ENCODE measurements at places on chromosomes 16 and 17. TPM values are rescaled to one million over a fixed set of nuclear protein-coding genes. Genes with fewer than 3 reads are reported as not detected.

GRCh38 chr16:2974319-2975056 lies 5.3 kb downstream of the PAQR4 start:
- no peak for DNase-seq

GRCh38 chr17:5798094-5798493 lies 213.8 kb upstream of the NLRP1 start:
- DNase-seq: no peak

GRCh38 chr17:48002266-48002915 lies 31.5 kb downstream of the CDK5RAP3 start:
- no peak for DNase-seq

DNA sequence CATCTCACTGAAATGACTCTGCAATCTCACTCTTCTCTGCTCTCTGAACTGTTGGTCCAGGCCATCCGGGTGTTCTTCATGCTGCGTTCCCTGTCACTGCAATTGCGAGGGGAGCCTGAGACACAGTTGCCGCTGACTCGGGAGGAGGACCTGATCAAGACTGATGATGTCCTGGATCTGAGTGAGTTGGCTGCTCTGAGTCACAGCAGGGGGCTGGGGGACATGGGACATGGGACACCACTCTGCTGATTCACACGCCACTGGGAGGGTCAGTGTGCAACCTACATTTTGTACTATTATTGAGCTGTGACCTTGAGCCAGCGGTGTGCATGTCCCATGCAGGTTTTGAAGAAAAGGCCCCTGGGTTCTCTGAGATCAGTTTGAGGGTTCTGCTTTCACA lies 116.5 kb downstream of the CLEC16A start:
- DNase-seq: no peak

DNA sequence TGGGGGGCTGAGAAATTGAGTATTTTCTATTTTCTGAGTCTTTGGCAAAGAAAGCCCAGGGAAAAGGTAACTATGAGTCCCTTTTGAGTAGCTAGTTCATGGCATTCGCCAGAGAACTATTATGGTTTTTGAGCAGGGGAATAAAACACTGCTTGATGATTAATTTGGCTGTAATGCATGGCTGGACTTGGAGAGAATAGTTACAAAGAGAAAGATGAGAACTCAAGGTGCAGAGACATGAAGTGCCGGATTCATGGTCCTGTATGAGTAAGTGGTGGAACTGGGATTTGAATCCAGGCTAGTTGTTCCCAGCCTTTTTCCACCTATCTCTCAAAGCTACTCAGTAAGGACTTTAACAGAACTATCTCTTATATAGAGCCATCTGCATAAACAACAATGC lies 266.6 kb downstream of the CA10 start:
- DNase-seq: no peak

DNA sequence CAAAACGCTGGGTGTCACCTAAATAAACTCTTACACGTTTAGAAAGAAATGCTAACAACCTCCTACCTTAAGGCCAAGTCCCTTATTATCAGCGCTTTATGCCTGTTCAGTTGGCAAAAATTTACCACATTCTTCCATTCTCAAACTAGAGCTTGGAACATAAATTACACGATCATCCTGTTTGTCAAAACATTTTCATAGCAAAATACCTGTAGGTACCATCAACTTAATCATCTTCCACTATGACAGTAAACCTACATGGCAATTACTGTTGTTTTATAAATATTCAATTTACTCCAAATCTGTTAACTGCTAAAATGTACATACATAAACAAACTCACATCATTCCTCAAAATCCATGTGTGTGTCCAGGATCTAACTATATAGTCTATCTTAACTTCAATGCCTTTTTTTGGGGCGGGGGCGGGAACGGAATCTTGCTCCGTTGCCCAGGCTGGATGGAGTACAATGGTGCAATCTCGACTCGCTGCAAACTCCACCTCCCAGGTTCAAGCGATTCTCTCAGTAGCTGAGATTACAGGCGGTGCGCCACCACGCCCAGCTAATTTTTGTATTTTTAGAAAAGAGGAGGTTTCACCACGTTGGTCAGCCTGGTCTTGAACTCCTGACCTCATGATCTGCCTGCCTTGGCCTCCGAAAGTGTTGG lies 4.4 kb downstream of the RPL23 start:
- no peak for DNase-seq

DNA sequence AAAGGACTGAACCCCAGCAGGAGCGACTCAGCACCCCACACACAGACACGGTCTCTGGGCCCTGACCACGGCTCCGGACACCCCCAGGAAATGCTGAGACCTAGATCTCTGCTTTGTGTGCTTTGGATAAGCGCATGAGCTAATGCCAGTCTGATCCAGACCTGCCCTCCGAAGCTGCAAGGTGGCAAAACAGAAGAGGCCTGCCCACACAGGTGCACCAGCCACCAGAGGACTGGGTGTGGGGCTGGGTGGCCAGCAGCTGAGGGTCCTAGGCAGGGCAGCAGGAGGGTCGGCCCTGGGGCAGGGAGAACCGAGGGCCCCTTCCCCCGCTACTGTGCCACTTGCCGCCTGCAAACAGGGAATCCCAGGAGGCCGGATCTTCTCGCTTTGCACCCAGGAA lies 30.7 kb upstream of the EIF1 start:
- no peak for DNase-seq

- DNase-seq: peak; percentile 77
These were observed 95.0 kb downstream of the PLCG2 start for GRCh38 chr16:81873843-81874752.

DNA sequence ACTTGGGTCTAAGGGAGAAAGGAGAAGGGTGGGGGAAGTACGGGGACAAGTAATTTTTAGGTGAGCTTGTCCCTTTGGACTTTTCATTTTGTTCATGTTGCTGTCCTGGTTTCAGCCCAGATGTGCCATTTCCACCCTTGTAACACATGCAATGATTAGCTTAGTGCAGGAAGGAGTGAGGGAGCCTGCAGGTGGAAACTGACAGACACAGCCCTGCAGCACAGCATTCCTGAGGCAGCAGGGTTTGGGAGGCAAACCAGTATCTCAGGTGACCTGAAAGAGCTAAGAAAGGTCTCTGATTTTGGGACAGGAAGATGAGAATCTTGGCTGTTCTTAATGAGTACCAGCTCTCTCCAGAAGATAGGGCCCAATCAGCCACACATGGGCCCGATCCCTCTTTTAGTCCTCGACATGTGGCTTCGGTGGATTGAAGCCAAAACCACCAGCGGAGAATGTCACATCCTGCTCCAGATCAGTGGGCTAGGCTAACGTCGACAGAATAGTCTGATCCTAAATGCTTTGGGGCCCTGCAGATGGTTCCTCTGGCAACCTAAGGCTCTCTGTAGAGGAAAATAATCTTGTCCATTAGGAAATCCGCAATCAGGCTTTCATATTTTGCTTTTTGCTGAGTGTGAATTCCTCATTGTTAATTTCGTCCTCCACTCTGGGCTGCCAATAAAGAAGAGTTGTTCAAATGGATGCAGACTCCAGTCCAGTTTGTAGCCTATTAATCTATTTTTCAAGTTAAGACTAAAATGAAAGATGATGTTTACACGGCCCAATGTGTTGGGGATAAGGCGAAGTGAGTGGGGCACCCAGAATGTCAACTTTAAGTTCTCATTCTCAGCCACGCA lies 3.8 kb upstream of the RNF157 start:
- DNase-seq: no peak

- DNase-seq: no peak
These were observed 24.7 kb upstream of the CDRT15 start for GRCh38 chr17:14261406-14261805.

- DNase-seq: no peak
These were observed 19.3 kb downstream of the MMD start for GRCh38 chr17:55402374-55402773.

GRCh38 chr17:60077226-60077625 lies 1.5 kb downstream of the HEATR6 start:
- no peak for DNase-seq

DNA sequence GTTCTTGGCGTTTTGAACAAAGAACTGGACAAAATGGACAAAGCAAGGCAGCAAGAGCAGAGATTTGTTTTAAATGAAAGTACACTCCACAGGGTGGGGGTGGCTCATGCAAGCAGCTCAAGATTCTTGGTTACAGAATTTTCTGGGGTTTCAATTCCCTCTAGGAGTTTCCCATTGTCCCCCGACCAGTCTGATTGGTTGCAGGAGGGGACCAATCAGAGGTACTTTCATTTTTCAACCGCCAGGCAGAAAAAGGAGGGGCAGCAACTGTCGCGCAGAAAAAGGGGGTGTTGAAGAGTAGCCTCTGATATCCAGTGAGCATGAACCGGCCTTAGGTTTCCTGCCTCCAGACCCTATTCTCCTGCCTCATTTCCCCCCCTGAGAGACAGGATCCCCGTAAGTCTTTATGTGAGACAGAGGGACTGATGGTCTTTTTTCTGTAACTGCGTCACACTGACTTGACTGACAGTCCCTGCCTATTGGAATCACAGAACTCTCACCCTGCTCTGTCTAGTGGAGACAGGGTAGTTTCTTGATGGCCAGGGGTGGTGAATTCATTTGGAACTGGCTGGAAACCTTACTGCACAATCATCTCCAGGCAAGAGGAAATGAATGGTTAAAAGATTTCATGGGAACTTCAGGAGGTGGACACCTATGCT lies 59.4 kb upstream of the ALOX12 start:
- peak; percentile 35 for DNase-seq

- DNase-seq: no peak
These were observed 777.3 kb upstream of the EEF2KMT start for GRCh38 chr16:5874899-5875298.

DNA sequence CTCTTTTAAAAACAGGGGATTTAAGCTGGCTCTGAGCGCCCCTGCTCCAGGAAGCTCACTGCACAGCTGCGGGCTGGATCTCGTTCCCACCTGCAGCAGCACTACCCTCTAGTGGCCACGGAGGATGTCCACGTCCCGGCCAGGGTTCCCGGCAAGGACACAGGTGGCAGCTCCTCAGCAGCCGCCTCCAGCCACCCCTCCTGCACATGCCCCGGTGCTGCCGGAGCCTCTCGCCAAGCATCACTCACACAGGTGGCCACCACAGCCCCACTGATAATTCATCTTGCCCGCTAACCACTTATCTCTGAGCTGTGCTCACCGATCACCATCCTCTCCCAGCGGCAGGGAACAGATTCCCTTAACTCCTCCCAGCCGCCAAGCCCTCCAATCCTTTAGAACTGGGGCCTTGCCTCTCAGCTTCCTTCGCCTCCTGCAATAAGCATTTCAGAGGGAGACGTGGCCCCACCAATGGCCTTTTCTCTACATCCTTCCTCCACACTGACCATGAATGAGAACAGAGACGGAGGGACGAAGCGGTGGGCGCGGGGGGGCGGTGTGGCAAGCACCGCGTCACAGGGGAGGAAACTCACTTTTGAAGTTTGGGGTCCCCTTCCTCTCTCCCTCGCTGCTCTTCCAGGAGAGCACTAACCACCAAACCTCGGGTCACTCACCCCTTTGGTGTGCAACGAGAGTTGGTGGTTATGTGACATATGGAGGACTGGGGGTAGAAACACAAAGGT lies 222.1 kb downstream of the RBFOX3 start:
- DNase-seq: peak; percentile 64

DNA sequence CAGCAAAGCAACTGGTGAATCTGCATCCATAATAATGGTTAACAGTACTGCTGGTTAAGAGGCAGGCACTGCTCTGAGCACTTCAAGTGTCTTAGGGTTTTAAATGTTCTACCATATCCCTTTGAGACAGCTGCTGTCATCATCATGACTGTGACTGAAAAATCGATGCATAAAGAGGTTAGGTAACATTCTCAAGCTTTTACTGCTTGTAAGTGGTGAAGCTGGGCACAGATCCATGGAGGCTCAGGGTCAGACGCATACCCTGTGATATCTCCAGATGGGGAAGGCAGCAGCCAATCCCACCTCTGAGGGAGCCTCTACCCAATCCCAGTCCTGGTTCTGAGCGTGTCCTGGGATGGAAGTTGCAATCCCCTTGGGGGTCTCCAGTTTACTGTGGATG lies 57.6 kb upstream of the SOX9 start:
- no peak for DNase-seq

GRCh38 chr16:58418601-58419000 lies 26.3 kb downstream of the GINS3 start:
- no peak for DNase-seq

- no peak for DNase-seq
These were observed 17.7 kb upstream of the HS3ST3A1 start for GRCh38 chr17:13619462-13619861.

DNA sequence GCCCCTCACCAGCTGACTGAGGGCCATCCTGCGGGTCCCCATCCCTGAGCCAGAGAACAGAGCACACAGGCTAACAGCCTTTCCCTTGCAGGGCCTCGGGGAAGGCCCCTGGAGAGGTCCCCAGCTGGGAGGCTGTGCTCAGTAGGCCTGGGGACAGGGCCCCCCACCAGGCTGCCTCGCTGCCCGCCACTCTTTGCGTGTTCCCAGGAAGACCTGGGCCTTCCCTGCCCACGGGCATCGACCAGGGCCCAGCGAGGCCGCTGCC lies 785 bp downstream of the HID1 start:
- no peak for DNase-seq

DNA sequence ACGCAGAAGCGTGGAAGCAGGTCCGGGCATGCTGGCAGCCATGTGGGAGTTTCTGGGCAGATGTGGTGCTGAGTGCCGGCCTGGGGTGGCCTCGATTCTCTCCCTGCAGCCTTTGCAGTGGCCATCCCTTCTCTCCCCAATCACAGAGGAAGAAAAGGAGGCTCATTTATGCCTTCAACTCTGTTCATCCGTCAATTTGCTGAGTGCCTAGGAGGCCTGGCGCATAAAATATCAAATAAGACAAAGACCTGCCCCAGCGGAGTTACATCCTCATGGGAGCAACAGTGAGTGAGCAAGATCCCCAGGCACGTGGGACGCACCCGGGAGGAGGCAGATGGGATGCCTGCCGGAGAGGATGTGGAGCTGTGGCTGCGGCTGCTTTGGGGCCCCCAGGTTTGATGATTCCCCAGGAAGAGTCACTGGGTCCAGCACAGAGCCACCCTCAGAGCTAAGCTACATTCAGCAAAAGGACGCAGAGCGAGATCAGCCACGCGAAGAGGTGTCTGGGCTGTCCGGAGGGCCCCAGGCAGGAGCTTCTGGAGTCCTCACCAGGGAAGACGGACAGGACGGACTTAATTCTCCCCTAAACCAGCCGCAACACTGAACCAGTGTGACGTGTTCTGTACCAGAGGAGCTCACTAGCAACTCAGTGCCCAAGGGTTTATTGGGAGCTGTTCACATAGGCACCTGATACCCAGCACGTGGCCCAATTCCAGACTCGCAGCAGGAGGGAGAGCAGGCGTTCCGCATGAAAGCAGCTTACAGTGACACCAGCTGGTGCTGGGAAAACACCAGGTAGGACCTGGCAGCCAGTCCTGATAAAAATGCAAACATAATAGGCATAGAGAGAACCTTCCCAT lies 11.3 kb downstream of the CA5A start:
- no peak for DNase-seq

MT3 gene
- not detected for total RNA-seq

ASPSCR1 gene
- 34.5 TPM for total RNA-seq

ATP2A1 gene
- total RNA-seq: 1.7 TPM

TRPV3 gene
- 17.8 TPM for total RNA-seq

SSTR5 gene
- total RNA-seq: not detected

NDUFAF8 gene
- 31.2 TPM for total RNA-seq

CACNG5 gene
- not detected for total RNA-seq

ENPP7 gene
- total RNA-seq: not detected

SLC5A11 gene
- total RNA-seq: 1.3 TPM

Data from mucosa of descending colon (tissue), 3 donors.